Neural crest cell (in vitro differentiated cells): ENCODE measurements at places on chromosomes 5 and 9. TPM values are rescaled to one million over a fixed set of nuclear protein-coding genes. Genes with fewer than 3 reads are reported as not detected.

- H3K4me3 ChIP-seq = no peak overlapping the region
- no peaks in the 10 kb centered on the region for H3K27me3 ChIP-seq
- H3K4me1 ChIP-seq = no peaks in the 10 kb centered on the region
- no peak for DNase-seq
These were observed 508.7 kb upstream of the GRAMD2B start for GRCh38 chr5:125914471-125914870.

GRCh38 chr5:161803-162110, 29.5 kb upstream of the LRRC14B start:
- no peaks in the 10 kb centered on the region for H3K4me1 ChIP-seq
- H3K27me3 ChIP-seq = no peaks in the 10 kb centered on the region
- H3K36me3 ChIP-seq = peaks cover 12% of the 10 kb centered on the region
- DNase-seq = no peak
- H3K27ac ChIP-seq = no peak overlapping the region

GRCh38 chr9:87128844-87129493, 181.7 kb upstream of the GAS1 start:
- H3K27ac ChIP-seq = no peak overlapping the region
- peaks cover 4% of the 10 kb centered on the region for H3K36me3 ChIP-seq
- no peak for DNase-seq
- no peaks in the 10 kb centered on the region for H3K4me1 ChIP-seq
- no peak overlapping the region for H3K4me3 ChIP-seq
- no peaks in the 10 kb centered on the region for H3K27me3 ChIP-seq

DNA sequence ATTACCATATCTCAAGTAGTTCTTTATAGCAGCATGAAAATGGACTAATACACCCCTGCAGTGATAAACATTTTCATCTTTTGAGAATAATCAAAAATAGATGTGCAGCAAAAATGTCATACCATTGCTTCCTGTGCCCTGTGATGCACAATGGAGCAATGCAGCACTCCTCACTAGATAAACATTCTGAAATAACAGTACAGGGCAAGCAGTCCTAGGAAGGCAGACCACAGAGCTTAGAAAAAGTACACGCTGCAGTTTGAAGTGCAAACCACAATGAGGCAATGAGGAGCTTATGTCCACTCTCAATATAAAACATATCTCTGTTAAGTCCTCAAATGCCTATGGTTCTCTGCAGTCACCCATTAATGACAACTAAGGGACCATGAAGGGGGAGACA, 367.6 kb downstream of the PDE4D start:
- no peaks in the 10 kb centered on the region for H3K36me3 ChIP-seq
- peaks cover 9% of the 10 kb centered on the region for H3K4me1 ChIP-seq
- no peak for DNase-seq
- no peaks in the 10 kb centered on the region for H3K27me3 ChIP-seq

DNA sequence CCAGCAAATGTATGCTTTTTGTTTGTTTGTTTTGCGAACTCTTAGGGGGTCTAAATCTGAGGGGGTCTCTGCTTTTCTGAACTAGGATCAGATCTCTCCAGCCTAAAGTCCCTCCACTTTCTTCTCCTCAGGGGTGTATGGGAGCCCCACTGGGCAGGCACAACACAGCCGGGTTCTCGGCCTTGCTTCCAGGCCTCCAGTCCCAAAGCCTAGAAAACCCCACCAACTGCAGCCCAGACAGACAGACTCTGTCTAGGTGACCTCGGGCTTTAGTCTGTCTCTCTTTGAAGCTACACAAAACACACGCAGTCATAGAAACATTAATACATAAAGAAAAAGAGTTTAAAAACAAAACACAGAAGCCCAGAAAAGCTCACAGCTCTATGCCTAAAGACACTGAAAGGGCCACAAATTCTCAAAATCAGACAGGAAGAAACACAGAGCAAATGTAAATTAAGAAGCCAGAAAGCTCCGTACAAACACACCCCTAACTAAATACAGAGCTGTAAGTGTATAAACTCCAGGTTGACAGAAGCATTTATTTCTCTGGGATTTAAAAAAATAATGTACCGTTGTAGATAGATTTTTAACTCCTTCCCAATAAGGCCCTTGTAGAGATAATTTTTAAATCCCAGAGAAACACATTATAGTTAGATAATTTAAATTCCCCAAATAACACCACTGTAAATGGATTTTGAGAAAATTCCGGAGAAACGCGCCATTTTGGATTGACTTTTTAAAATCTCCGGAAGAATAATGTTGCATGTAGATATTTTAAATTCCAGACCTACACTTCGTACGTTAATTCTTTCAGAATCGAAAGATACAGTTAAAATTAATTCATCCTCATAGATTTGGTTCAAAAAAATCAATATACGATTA, 2.0 kb downstream of the PITX1 start:
- H3K4me1 ChIP-seq = peaks cover 20% of the 10 kb centered on the region
- H3K4me3 ChIP-seq = peak overlapping the region; percentile 44
- DNase-seq = no peak
- H3K27ac ChIP-seq = no peak overlapping the region
- H3K27me3 ChIP-seq = peaks cover 93% of the 10 kb centered on the region

DNA sequence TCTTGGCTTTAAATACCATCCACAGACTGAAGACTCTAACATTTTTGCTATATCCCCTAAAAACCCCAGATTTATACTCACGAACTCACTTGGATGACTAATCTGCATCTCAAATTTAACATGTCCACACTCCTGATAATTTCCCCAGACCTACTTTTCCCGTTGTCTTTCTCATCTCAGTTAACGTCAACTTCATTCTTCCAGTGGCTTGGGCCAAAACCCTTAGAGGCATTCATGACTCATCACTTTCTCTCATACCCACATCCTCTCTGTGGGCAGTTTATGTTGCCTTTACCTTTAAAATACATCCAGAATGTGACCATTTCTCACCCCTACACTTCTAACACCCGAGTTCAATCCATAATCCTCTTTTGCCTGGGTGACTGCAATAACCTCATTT, 96.7 kb downstream of the EDIL3 start:
- no peaks in the 10 kb centered on the region for H3K27me3 ChIP-seq
- no peaks in the 10 kb centered on the region for H3K36me3 ChIP-seq
- DNase-seq = no peak
- H3K4me3 ChIP-seq = no peak overlapping the region

DNA sequence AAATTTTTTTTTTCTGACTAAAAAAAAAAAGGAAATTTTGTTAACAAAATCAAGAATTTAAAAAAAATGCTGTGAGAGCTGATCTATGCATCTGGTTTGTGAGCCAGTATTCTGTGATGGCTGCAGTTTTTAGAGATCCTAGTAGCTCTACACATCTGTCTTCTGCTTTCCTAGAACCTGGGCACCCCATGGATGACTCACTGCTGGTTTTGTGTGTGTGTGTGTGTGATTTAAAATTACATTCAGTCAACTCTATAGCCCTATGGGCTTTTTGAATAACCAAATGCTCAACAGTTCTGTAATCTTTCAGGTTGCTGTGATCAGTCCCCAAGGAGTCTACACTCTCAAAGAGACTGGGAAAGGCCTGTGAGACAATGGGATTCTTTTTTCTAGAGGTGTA, 2.5 kb upstream of the PSMD5 start:
- H3K4me3 ChIP-seq = peak overlapping the region; percentile 99
- H3K4me1 ChIP-seq = peaks cover 22% of the 10 kb centered on the region
- H3K36me3 ChIP-seq = peaks cover 18% of the 10 kb centered on the region
- DNase-seq = no peak
- H3K27me3 ChIP-seq = no peaks in the 10 kb centered on the region
- H3K27ac ChIP-seq = no peak overlapping the region

- peak; percentile 28 for DNase-seq
- peak within 1 kb of the TSS; percentile 84 for H3K4me3 ChIP-seq
- H3K27me3 ChIP-seq = no peaks in the 10 kb centered on the region
- H3K27ac ChIP-seq = no peak within 1 kb of the TSS
- peaks cover 13% of the 10 kb centered on the region for H3K4me1 ChIP-seq
- H3K36me3 ChIP-seq = no peaks in the 10 kb centered on the region
These were observed at the start of gene ABCA2 for GRCh38 chr9:137027369-137028262. Gene ABCA2 (minus strand): TSS chr9:137028237. CDS start chr9:137028140, 97 bp downstream.

RHOBTB3 gene
- 62.6 and 66.9 TPM in 2 replicates for total RNA-seq
